Adrenal gland (tissue), 19 donors: ENCODE measurements at places on chromosomes 13 and 19. TPM values are rescaled to one million over a fixed set of nuclear protein-coding genes. Genes with fewer than 3 reads are reported as not detected.

The SLC25A30 gene
- 19.2 TPM for total RNA-seq

The CYP2S1 gene
- total RNA-seq: 1.6 TPM

The KDM4B gene
- total RNA-seq: 30.4 TPM

The IGFL3 gene
- total RNA-seq: not detected

The SLC17A7 gene
- 9.6 TPM for total RNA-seq

The CEACAM8 gene
- not detected for total RNA-seq

The NCAN gene
- total RNA-seq: 0.06 TPM

The ZNF599 gene
- 9.5 TPM for total RNA-seq

The CGB5 gene
- not detected for total RNA-seq

The INSL3 gene
- total RNA-seq: not detected

The CAMSAP3 gene
- 7.1 TPM for total RNA-seq

GRCh38 chr19:12596927-12597548, 13.6 kb downstream of the ZNF490 start:
- peak; percentile 57 for DNase-seq

DNA sequence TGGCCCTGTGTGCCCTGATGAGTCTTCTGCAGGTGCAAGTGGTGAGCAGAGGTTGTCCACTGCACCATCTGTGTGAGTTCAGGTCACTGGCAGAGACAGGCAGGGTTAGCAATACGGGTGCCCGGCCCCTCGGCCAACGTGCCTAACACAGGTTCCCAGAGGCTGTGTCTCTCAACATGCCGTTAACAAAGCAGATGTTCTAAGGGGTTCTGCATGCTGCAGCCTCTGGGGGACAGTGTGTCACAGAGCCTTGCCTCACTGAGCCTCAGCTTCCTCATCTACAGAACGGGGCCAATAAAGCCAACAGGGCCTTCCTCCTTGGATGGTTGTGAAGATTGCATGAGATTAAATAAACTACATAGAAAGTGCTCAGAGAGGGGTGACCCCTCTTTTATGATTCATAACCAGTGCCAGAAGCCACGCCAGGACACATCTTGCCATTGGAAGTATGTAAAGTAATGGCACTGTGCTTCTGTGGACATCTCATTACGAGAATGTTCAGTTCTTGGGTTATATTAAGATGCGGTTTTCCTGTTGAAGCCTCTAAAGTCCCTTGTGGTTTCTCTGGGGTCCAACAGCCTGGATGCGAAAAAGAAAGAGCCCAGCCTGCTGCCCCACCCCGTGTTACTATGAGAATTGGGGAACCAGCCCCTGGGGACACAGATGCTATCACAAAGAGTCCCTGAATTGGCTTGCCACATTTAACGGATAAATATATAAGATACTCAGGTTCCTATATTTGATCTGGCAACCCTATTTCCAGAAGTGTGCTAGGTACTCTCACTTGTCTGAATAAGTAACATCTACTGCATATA, 11.2 kb upstream of the ARHGEF18 start:
- DNase-seq: no peak

DNA sequence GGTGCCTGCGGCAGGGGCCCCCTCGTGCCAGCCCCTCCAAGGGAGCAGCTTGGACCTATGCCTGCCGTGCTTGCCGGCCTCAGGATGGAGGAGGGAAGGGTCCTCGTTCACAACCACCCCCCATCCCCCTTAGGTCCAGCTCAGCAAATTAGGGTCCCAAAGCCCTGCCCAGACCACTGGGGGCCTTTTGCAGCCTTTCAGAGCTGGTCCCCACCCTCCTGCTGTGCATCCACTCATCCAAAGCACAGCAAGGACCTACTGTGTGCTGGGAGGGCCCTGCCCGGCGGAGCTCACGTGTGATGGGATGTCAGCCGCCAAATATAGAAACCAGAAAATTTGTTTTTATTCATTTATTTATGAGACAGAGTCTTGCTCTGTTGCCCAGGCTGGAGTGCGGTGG, 16.5 kb upstream of the SLC7A10 start:
- DNase-seq: no peak

- DNase-seq: no peak
Measured at GRCh38 chr19:10553943-10554381, 10.3 kb downstream of the ATG4D start.

DNA sequence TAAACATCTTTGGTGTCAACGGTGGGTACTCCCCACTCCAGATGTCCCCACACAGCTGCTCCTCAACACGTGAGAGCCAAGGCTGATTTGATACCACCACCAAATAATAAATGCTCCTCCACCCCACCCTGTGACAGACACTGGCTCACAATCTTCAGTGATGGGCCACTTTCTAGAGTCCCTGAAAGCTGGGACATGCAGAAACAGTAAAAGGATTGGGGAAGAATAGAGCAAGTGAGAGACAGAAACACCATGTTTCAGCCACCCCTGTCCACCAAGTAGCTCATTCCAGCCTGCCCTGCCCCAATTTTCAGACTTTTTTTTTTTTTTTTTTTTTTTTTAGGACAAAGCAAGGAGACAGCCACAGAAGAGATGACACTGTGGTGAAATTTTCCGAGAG, 1.6 kb downstream of the SLC46A3 start:
- DNase-seq: no peak

- no peak for DNase-seq
Measured at GRCh38 chr13:76029088-76029487, 393.0 kb downstream of the LMO7 start.

DNA sequence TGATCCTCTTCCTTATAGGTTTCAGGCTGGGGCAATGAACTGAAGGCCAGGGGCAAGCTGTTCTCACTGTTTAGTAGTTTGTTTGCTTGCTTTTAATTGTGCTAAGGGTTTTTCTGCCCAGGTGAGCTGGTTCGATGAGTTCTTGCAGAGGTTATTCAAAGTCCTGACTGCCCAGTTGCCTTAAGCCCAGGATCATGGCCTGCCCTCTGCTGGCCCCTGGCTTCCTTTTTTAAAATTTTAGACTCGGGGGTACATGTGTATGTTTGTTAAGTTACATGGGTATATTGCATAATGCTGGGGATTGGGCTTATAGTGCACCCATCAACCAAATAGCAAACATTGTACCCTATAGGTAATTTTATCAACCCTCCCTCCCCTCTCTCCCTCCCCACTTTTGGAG, 65.7 kb downstream of the ZNF536 start:
- DNase-seq: no peak

DNA sequence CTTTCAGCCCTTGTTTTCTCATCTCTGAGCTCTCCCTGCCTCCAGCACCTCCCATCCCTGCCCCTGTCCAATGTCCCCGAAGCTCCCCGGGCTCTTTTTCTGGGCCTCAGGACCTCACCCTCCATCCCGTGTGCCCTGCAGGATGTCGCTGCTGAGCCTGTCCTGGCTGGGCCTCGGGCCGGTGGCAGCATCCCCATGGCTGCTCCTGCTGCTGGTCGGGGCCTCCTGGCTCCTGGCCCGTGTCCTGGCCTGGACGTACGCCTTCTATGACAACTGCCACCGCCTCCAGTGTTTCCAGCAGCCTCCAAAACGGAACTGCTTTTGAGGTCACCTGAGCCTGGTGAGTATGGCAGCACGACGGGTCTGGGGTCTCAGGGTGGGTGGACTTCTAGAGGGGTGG, 51.1 kb upstream of the CYP4F8 start:
- no peak for DNase-seq

DNA sequence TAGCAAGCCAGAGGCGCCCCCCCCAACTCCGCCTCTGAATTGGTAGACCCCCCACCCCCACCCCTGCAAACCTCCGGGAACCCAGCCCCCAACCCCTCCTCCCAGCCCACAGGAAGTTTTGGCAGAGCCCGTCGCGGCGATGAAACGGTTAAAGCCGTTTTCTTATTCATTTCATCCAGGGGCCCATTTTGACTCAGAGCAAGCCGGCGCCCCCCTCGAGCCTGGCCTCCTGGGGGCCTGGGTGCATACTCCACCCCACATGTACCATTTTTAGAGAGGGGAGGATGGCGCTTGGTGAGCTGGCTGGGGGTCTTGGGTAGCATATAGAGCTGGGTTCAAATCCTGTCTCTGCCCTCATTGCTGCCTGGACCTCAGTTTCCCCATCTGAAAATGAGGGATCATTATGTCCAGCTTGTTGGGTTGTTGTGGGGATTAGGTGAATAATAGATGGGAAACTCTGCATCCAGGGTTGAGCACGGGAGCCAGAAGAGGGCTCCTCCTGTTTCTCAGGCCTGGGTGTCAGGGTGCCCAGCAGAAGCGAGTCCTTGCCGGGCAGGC, 7.9 kb upstream of the JUNB start:
- no peak for DNase-seq

GRCh38 chr19:18214779-18215433, 11.1 kb upstream of the RAB3A start:
- DNase-seq: no peak

GRCh38 chr19:12689581-12690216, 1.9 kb downstream of the GNG14 start:
- no peak for DNase-seq

DNA sequence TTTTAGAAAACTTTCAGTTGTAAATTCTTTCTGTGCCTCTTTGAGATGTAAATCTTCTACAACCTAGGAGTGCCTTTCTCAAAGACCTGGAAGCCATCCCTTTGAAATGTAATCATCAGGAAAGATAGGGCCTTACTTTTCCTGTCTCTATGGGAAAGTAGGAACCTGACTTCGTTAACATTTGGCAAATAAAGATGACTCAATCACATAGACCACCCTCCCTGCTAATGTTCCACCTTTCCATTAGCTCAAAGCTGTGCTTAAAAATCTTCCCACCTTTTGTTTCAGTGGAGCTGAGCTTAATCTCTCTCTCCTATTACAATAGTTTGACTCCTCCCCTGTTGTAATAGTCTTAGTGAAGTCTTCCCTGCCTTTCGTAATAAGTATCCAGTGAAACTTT, 247.7 kb downstream of the OLFM4 start:
- DNase-seq: no peak

GRCh38 chr13:94673851-94674250, 38.5 kb downstream of the SOX21 start:
- no peak for DNase-seq

DNA sequence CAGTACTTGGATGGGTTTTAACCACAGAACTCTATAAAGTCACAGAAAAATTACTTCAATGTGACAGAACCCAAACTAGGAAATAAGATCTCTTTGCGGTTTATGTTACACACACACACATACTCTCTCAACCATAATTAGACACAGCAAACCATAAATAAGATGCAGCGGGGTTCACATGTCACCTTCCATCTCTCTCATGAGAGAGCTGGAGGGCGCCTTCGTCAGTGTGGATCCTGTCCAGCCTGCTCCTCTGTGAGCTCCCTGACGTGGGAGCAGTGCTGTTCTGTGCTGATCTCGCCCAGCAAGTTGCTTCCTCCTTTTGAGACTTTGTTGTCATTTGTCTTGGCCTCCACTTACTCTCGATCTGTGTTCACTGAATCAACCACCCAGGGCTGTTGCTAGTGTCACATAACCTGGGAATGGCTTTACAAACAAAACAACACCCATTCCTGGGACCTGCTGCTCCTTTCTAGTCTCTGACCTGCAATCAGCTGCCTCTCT, 204.9 kb upstream of the KL start:
- no peak for DNase-seq

DNA sequence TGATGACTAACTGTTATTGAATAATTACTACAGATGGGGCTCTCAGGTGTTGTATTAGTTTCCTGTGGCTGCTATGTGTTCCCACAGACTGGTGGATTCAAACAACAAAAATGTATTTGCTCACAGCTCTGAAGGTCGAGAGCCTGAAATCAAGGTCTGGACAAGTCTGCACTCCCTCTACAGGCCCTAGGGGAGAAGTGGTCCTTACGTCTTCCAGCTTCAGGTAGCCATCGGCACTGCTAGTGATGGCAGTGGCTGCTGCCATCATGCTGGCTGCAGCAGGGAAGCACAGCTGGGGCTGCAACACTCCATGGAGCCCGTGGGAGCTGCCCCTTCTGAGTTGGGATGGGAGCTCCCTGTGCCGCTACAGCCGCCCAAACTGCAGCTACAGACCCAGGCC, 1.9 kb downstream of the TEX26 start:
- DNase-seq: no peak

DNA sequence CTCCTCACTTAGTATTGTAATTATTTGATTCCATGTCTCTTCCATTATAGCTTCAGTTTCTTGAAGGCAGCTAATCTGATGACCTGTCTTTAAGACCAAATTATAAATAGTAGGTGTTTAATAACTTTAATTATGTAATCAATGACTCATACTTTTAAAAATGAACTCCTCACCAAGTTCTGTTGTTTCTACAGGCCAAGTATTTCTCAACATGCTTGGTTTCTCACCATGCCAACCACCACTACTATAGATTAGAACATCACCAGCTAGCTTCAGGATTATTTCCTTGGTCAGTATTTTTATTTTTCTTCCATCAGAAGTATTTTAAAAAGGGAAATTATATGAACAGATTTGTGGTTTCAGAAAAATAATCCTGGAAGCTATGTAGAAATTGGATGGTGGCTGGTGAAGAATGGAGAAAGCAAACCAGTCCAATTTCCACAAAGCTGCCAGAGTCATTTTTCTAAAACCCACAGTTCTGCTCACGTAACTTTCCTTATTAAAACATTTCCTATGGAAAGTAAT, 237.7 kb upstream of the DACH1 start:
- DNase-seq: no peak

- DNase-seq: peak; percentile 86
Measured at GRCh38 chr19:49133621-49134454, 14.5 kb downstream of the PPFIA3 start.
